ENCODE measurements at places on chromosomes 11 and 22. TPM values are rescaled to one million over a fixed set of nuclear protein-coding genes. Genes with fewer than 3 reads are reported as not detected.

GRCh38 chr11:113690619-113691569 is 15.2 kb downstream of the TMPRSS5 start:
- no peak for DNase-seq

DNA sequence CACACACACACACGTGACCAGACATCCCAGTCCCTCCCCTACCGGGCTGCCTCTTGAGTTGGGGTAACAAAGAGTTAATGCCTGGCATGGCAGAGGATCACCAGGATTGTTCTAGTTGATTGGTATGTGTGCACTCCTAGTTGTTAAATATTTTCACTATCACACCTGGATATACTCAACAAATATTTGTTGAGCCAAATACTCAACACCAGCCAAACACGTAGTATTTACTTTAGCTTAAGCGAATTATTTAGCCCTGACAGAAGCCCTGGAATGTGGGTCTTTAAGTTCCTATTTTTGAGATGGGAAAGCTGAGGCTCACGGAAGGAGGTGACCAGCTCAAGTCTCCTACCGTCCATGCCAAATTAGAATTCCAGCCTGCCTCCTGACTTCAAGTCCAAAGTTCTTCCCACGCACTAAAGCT is 10.5 kb downstream of the CD3E start:
- no peak for DNase-seq

DNA sequence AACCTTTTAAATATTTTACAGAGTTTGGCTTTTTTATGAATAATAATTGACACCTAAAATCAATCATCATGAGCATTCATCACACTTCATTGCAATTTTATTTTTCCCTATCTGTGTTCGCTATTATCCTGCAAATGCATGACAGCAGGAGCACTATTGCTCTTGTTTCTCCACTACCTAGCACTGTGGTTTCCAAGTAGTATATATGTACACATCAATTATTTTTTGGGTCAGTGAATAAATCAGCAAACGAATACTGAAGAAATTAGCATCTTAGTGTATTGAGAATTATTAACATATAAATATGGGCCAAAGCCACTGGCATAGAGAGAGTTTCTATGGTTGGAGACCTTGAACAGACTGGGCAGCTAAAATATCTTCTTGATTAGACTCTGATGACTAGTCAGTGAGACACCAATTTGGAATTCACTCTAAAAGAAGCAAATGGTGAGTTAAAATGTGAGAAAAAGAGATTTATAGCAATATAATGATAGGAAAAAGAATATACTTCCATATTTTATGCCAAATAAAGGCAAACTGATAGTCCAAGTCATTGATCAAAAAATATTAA is 731.1 kb upstream of the LUZP2 start:
- no peak for DNase-seq

DNA sequence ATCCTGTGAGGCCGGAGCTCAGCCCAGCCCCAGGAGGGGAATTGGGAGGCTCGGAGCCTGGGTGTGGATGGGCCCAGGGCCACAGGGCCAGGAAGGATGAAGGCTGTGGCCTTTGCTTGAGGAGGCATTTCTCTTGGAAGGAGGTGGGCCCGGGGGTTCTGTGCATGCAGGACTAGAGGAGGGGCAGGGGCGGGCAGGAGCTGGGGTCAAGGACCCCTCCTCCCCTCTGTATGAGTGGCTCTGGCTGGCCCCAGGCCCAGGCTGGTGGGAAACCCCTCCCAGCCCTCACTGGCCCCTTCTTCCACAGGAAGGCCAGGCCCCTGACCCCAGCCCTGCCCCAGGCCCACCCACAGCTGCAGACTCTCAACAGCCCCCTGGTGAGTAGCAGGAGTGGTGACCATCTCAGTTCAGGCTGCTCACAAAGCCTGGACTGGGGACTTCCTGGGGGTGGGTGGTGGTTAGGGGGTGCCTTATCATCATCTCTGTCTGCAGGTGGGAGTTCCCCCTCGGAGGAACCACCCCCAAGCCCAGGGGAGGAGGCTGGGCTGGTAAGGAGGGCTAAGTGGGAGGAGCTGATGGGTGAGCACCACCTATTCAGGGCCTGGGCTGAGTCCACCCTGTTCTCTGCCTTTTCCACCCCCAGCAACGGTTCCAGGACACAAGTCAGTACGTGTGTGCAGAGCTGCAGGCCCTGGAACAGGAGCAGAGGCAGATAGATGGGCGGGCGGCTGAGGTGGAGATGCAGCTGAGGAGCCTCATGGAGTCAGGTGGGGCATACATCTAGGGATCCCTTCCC is 6.0 kb downstream of the KCNK7 start:
- no peak for DNase-seq

GRCh38 chr11:90587896-90588295 is 365.0 kb upstream of the CHORDC1 start:
- DNase-seq = no peak

GRCh38 chr11:113505541-113506375 is 30.6 kb upstream of the DRD2 start:
- DNase-seq = no peak

GRCh38 chr11:830295-831117 is 2.2 kb upstream of the CD151 start:
- peak; percentile 60 for DNase-seq

DNA sequence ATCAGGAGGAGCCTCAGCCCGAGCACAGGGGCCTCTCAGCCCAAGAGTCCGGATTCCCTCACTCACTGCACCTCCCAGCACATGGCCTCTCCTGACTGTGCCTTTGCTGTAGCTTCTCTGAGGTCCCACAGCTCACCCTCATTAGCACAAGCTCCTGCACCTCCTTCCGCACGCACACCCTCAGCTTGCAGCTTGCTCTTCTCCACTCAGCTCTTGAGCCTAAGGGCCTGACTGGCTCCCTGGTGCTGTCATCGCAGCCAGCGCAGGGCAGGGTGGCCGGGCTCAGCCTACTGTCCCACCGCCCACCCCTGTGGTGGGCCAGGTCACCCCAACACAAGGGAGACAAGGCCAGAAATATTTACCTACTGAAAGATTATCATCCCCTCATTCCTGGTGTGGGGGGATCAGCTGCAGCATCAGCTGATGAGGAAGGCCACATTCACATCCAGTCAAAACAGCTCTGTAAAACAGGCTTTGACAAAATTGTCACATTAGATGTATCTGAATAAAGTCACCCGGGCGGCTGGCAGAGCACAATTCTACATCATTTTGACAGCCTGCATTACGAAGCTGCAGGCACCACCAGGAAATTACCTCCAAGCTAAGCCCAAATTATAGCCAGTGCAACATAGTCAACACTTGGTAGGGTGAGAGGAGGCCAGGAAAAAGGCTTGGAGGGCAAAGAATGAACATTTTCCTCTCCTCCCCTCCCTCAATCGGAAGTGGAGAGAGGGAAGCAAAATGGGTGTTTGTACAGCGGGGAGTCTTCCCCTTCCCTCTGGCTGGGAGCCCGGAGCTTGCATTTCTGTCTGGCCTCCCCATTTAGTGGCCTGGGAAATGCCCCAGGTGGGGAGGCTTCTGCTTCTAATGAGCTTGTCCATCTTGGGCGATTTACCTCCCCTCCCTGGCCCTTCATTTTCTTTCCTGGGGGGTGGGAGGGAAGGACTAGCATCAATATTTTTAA is 29.5 kb upstream of the IGSF9B start:
- no peak for DNase-seq

DNA sequence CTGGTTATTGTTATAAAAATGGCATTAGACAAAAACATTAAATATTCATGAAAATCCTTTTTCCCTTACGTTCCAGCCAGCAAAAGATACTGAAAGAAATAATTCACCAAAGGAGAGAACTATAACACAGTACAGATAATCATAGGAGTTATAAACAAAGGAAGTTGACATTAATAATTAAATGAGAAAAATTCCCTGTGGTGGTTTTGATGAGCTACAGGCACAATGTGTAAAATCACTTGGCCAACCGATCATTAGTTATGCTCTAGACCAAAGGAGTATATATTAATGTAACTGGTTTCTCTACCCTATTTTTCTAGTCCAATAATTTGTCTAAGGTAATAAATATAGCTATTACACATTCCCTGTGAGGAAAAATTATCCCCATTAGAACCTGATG is 534.7 kb downstream of the CNTN5 start:
- no peak for DNase-seq

DNA sequence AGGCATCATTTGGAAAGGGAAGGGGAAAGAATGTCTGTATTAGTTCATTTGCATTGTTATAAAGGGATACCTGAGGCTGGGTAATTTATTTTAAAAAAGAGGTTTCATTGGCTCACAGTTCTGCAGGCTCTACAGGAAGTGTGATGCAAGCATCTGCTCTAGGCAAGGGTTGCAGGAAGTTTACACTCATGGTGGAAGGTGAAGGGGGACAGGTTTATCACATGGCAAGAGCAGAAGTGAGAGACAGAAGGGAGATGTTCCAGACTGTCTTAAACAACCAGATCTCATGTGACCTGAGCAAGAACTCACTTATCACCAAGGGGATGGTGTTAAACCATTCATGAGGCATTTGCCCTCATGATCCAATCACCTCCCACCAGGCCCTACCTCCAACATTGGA is 90.6 kb downstream of the CCDC83 start:
- DNase-seq = no peak

DNA sequence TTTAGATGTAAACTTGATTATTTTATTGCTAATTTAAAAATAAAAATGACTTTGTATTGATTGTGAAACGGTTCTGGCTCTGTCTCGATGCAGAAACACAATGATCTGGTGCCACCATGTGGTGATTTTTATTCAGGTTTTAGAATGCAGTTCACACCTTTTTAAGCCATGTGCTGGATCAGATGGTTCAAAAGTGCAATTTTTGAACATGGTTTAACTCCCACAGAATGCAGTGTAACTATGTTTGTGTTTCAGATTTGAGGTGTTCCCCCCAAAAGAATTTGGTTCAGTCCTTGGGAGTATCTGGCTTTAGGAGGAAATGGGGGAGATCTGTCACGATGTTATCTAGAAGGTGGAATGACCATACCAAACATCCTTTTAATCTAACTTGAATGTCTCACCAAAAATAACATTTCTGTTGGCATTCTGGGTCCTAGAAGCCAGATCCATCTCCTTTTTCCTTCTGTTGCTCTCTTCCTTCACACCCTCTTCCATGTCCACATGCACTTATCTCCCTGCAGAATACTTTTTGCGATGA is 7.9 kb downstream of the MRPL16 start:
- peak; percentile 13 for DNase-seq

GRCh38 chr11:65429068-65429681 is 6.6 kb downstream of the NEAT1 start:
- no peak for DNase-seq

DNA sequence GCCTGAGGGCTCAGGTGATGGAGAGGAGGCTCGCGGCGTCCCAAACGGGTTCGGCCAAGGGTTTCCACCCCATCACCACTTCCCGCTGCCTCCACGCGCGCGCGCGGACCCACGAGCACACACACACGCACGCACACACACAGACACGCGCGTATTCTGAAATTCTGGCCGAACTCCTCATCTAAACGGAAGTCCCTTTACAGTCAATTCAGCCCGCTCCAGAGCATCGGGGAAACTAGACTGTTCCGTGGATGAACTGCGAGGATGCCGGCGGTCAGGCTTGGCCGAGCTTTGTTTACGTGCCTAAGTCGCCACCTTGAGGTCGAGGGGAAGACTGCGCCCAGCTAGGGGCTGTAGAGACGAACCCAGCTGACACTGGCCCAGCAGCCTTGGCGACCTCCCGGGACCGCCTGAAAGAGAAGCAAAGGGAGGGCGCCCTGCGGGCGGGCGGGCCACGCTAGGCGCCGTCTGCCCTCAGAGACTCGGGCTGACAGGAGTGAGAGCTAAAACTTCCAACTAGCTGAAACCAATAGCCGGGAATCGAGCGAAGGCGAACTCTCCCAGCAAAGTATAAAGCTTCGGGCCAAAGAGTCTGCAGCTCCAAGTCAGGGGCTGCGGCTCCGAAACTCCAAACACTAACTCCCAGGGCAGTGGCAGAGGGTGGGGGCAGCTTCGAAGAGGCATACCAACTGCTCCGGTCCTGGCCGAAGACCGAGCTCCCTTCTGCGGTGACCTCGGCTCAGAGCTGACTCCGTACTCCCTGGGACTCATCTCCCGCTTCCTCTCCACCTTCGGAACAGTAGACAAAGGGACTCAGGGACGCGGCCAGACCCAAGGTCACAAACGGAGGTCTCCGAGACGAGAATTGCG is 124.7 kb upstream of the C11orf58 start:
- peak; percentile 49 for DNase-seq

DNA sequence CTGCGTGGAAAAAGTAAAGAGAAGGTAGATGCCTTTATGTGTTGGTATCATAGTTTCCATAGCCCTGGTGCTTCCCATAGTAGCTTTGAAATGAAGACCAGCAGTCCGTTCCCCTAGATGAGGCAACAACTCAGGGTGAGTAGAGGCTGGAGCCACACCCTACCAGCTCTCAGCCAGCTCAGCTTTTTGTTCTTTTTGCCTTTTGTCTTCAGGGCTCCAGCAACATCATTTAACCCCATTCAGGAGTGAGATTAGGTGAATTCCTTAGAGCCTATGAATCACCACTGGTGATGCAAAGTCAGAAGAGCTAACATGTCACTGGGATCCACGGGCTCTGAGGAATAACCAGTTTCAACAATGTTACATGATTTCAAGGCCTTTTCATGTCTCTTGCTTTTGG is 14.0 kb upstream of the SESN3 start:
- DNase-seq = no peak

DNA sequence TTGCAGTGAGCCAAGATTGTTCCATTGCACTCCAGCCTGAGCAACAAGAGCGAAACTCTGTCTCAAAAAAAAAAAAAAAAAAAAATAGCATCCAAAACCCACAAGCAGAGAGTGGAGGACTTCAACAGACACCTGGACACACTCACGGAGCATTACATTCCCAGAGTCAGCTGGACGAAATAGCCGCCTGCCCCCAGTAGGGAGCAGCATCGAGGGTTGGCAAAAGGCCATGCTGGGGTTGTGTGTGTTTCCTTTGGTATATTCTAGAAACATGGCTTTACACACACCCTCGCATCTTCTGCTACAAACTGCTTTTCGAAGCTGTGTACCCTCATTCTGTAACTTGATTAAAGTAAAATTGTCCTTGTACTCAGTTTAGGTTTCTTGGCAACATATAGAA is 5.3 kb downstream of the ADA2 start:
- DNase-seq = peak; percentile 29

DNA sequence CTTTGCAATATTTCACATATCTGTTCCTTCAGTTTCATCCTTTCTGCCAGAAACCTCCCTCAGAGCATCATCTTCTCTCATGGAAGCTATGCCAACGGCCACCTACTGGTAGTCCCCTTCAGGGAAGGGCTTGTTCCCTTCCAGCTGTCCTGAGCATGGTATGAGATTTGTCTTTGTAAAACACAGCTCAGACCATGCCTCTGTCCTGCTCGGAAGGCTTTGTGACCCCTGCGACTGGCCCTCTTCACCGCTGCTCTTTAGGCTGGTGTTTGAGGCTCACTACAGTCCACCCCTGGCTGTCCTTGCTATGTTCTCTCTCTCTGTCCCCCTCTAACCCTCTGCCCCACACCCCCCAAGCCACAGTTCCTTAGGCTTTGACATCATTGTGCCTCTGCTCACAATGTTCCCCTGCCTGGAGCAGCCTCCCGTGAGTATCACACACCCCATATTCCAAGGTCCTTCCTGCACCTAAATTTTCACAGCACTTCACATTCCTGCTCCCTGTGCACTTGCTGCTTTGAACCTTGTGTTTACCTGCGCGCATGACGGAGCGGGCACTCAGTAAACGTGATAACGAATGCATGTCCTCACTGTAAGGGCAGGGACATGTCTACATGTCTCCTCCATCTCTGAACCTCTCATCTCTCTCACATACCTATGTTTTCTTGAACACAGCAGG is 24.0 kb upstream of the ACER3 start:
- DNase-seq = no peak

The APOC3 gene
- not detected for total RNA-seq

The GSTT2B gene
- total RNA-seq = not detected

The OR52A1 gene
- total RNA-seq = not detected

The PRRG4 gene
- total RNA-seq = 0.07 TPM

The EHF gene
- total RNA-seq = 0.34 TPM

The FOLR1 gene
- not detected for total RNA-seq
